ENCODE measurements at places on chromosomes 1 and 21.

DNA sequence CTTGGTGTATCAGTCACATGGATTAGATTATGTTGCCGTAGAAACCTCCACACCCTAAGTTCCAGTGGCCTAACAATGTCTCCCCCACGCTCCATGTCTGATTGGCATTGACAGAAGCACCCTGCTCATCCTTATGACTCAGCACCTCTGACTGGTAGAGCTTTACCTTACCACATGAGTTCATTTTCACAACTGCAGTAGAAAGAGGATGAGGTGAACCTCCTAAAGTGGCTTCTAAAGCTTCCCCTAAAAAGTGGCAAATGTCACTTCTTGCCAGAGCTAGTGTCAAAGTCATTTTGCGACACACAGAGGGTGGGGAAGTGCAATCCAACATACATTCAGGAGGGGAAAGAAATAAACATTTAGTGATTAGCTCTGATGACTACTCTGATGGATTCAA is 30.6 kb upstream of the LYPD8 start:
- DNase-seq, result no peak
- no peak overlapping the region for H3K27ac ChIP-seq

DNA sequence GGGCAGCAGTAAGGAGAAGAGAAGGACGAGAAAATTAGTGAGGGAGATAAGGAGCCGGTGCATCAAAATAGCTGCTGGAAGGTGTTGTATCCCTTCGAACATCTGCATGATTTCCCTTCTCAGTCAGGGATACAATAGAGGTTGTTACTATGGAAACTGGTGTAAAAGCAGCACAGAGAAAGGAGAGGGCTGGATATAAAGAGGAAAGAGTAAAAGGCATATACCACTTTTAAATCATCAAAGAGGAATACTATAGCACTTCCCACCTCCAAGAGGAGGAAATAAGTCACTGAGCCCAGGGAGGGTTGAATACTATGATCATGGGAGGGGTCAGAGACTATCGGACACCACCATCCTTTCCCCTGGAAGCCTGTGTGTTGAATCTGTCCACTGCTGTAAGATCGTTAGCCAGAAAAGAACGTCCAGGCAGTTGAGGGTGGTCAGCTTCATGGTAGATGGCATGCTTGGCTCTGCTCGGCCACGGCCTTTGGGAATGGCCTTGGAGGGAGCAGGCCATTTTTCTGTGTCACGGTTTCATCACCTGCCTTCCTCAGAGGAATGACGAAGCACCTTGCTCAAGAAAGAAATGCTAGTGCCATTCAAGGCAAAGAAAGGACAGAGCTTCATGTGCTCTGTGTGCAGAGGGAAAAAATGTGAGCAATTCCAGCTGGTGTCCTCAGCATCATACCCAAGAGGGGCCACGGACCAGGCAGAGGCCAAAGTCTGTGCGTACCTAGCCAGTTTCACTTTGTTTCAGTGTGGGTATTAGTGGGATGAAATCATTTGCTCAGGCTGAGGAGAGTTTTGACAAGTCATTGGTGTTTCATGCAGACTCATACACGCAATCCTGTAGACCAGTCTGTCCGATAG is 64.2 kb downstream of the IRF2BP2 start:
- DNase-seq, result peak; percentile 39
- no peak overlapping the region for H3K4me3 ChIP-seq
- peak overlapping the region; percentile 21 for H3K27ac ChIP-seq
- H3K36me3 ChIP-seq, result no peaks in the 10 kb centered on the region

GRCh38 chr1:60908159-60908558 is 174.2 kb upstream of the NFIA start:
- DNase-seq, result no peak
- no peak overlapping the region for H3K27ac ChIP-seq
- no peaks in the 10 kb centered on the region for H3K36me3 ChIP-seq
- H3K4me3 ChIP-seq, result no peak overlapping the region

GRCh38 chr1:176829261-176829660 is 335.3 kb downstream of the ASTN1 start:
- no peaks in the 10 kb centered on the region for H3K4me1 ChIP-seq
- H3K27me3 ChIP-seq, result no peaks in the 10 kb centered on the region
- no peak overlapping the region for H3K4me3 ChIP-seq
- no peak overlapping the region for H3K27ac ChIP-seq
- DNase-seq, result no peak
- no peaks in the 10 kb centered on the region for H3K36me3 ChIP-seq

DNA sequence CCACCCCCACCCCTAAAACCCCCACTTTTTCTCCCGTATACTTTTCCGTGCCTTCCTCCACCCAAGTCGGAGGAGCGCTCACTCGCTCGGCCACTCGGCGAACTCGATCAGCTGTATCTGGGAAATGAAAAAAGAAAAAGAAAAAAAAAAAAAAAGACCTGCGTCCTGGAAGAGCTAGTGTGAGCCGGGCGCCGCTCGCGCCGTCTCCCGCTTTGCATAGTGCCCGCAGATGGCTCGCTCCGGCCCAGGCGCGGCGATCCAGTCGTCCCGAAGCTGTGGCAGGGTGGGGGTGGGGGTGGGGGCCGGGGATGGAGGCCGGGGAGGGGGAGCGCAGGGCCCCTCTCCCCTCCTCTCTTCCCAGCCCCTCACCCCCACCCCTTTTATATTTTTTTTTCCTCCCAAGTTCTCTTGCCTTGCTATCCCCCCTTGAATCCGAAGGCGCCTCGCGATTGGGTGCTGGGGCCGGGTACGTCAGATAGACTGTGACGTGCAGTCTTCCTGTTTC is 299 bp upstream of the PROX1 start:
- H3K27ac ChIP-seq, result peak overlapping the region; percentile 32
- H3K4me1 ChIP-seq, result peaks cover 21% of the 10 kb centered on the region
- H3K4me3 ChIP-seq, result peak overlapping the region; percentile 68

GRCh38 chr1:38030596-38031512 is 15.7 kb downstream of the POU3F1 start:
- no peak for DNase-seq
- H3K27me3 ChIP-seq, result no peaks in the 10 kb centered on the region
- peaks cover 4% of the 10 kb centered on the region for H3K36me3 ChIP-seq

- no peaks in the 10 kb centered on the region for H3K4me1 ChIP-seq
- H3K27ac ChIP-seq, result no peak overlapping the region
- H3K27me3 ChIP-seq, result no peaks in the 10 kb centered on the region
- H3K36me3 ChIP-seq, result no peaks in the 10 kb centered on the region
- H3K4me3 ChIP-seq, result no peak overlapping the region
These were observed 85.3 kb upstream of the SSX2IP start for GRCh38 chr1:84775535-84775920.

- DNase-seq, result no peak
- peak overlapping the region; percentile 78 for H3K4me3 ChIP-seq
- peaks cover 19% of the 10 kb centered on the region for H3K36me3 ChIP-seq
- peaks cover 17% of the 10 kb centered on the region for H3K4me1 ChIP-seq
- no peaks in the 10 kb centered on the region for H3K27me3 ChIP-seq
These were observed 748 bp upstream of the ATP6V0B start for GRCh38 chr1:43973981-43974442.

DNA sequence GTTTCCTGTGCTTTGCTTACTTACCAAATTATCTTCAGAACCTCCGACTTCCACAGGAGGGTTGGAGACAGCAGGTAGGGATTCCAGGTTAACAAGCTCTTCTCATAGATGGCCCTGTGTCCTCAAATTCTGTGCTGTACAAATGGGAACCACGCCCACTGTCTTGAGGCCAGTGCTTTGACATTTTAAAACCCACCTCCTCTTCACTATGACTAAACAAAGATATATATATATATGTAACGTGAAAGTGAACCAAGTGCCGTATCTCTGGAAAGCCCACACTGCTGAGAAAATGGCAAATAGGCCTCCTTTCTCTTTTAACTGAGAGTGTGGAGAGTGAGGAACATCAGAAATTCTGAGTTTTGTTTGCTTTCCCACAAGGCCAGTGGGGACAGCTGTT is 99.6 kb downstream of the ZBTB18 start:
- no peak overlapping the region for H3K4me3 ChIP-seq
- no peaks in the 10 kb centered on the region for H3K27me3 ChIP-seq
- H3K27ac ChIP-seq, result no peak overlapping the region
- H3K4me1 ChIP-seq, result no peaks in the 10 kb centered on the region
- no peak for DNase-seq

DNA sequence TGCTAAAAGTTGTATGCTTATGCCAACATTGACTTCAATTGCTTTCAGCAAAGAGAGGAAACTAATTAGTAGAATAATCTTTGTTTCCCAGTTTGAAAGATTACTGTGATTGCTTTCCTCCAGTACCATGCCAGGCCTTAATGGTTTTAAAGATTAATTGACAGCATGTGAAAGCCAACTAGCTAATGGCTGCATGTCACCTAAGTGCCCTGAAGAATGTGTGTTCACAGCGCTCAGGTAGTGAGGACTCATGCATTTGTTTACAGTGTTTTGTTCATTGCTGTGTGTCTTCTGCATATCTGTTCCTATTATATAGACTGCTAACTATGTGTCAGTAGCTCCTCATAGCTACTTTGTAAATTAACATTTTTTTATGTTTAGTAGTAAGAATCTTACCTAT is 335.6 kb downstream of the LRRIQ3 start:
- no peaks in the 10 kb centered on the region for H3K36me3 ChIP-seq
- no peaks in the 10 kb centered on the region for H3K27me3 ChIP-seq
- no peaks in the 10 kb centered on the region for H3K4me1 ChIP-seq
- H3K27ac ChIP-seq, result no peak overlapping the region
- no peak for DNase-seq

GRCh38 chr1:4778056-4778455 is 123.6 kb downstream of the AJAP1 start:
- H3K27ac ChIP-seq, result no peak overlapping the region
- H3K36me3 ChIP-seq, result no peaks in the 10 kb centered on the region
- DNase-seq, result no peak
- peaks cover 4% of the 10 kb centered on the region for H3K27me3 ChIP-seq
- no peaks in the 10 kb centered on the region for H3K4me1 ChIP-seq
- H3K4me3 ChIP-seq, result no peak overlapping the region

- no peak for DNase-seq
- H3K36me3 ChIP-seq, result peaks cover 3% of the 10 kb centered on the region
- no peak overlapping the region for H3K27ac ChIP-seq
- no peaks in the 10 kb centered on the region for H3K4me1 ChIP-seq
- no peak overlapping the region for H3K4me3 ChIP-seq
- H3K27me3 ChIP-seq, result no peaks in the 10 kb centered on the region
These were observed 13.4 kb downstream of the PLA2G5 start for GRCh38 chr1:20083178-20083944.

DNA sequence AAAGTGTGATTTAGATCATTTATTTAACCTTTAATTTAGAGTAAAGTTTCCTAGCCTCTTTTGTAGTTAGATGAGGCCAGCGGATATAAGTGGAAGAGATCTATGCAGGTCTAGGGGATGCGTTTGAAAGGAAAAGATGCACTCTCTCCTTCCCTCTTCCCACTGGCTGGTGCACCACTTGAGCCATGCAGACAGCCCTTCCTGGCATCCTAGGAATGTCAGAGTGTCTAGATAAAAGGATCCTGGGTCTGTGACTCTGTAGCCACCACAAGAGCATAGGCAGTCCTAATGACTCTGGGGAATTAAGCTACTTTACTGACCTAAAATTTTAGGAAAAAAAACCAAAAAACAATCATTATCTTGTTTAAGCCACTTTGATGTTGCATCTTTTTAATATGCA is 16.0 kb upstream of the STUM start:
- no peaks in the 10 kb centered on the region for H3K36me3 ChIP-seq
- H3K4me3 ChIP-seq, result no peak overlapping the region
- no peaks in the 10 kb centered on the region for H3K27me3 ChIP-seq

All from ascending aorta (tissue), 2 donors.